Amniotic stem cell (primary cell): ENCODE measurements at places on chromosomes 6 and 20.

GRCh38 chr6:80468398-80468797 is 361.9 kb downstream of the BCKDHB start:
- DNase-seq, result no peak

- peak; percentile 36 for DNase-seq
Measured at GRCh38 chr6:53651764-53652401, 13.7 kb downstream of the KLHL31 start.

DNA sequence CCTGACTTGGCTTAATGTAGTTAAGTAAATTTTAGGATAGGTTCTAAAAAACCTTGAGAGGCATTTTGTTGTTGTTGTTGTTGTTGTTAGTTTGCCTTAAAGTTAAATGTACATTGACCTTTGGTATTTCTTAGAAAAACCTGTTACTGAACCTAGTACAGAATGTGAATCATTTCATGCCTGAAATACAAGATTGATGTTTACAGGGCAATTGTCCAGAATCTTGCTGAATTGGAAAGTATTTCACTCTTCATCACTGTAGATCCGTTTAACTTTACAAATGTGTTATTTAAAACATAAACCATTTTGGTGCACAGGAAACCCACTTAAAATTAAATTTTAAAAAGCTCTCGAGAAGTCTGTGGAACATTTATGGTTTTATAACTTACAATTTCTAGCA is 75.0 kb downstream of the CEP57L1 start:
- DNase-seq, result no peak

GRCh38 chr20:383889-384288 is 3.3 kb downstream of the TRIB3 start:
- no peak for DNase-seq

DNA sequence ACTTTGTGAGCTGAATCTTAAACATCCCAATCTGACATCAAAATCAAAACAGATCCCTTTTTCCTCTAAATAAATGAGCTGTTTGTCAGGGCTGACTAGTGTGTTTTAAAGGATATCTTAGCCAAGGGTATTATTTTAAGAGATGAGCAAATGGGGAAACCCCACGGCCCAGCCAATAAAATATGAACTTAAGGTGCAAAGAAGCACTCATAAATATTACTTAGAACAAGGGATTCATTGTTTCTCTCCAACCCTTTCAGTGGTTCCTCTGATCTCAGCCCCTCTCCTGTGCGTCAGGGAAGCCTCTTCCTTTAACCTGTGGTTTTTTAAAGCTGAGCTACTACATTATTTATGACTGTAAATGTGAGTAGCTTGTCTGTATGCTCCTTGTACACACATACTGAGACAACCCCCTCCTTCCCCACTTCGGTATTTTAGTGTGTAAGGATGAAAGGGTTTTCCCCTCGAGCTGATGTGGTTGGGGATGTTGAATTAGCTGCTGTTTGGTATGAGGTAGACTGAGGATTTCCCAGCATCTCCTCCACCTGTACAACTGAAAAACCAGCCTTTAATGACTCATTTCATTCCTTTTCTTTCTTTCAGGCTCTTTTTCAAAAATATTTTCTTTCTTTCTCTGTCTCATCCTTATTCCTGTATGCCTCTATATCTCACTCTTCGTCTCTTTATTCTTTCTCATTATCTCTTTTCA is 6.5 kb downstream of the BMP5 start:
- DNase-seq, result no peak

DNA sequence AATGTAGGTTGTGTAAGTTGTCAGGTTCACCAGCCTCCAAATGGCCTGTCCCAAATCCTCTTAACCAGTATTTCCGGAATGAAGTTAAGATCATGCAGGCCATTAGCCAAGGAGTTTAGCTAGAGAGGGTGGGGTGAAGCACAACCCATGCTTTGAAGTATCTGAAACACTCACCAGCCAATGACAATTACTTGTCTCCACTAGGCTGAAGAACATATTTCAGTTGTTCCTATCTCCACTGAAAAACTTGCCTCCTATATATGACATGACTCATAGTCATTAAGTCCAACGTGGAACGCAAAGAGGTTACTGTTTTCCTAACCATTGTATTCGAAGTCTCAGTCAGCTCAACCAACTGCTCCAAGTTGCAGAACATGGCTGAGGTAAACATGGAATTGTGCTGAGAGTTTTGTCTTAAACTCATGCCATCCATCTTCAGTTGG is 37.4 kb upstream of the TNFAIP3 start:
- DNase-seq, result no peak

GRCh38 chr6:5199702-5200101 is 61.0 kb downstream of the LYRM4 start:
- DNase-seq, result no peak

DNA sequence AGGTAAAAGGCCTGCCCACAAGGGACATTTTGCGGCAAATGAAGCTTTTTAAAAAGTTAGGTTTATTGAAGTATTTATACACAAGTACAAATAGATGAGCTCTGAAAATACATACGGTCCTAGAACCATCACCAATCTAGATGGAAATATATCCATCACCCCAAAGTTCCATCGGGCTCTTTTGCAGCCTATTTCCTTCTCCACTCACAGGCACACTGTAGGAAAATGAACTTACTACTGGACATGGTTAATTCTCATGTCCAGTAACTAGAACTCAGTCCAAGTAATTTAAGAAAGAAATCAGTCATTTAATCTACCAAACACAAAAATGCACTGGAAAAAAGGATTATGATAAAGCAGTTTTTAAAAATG is 6.2 kb downstream of the PCNA start:
- no peak for DNase-seq

DNA sequence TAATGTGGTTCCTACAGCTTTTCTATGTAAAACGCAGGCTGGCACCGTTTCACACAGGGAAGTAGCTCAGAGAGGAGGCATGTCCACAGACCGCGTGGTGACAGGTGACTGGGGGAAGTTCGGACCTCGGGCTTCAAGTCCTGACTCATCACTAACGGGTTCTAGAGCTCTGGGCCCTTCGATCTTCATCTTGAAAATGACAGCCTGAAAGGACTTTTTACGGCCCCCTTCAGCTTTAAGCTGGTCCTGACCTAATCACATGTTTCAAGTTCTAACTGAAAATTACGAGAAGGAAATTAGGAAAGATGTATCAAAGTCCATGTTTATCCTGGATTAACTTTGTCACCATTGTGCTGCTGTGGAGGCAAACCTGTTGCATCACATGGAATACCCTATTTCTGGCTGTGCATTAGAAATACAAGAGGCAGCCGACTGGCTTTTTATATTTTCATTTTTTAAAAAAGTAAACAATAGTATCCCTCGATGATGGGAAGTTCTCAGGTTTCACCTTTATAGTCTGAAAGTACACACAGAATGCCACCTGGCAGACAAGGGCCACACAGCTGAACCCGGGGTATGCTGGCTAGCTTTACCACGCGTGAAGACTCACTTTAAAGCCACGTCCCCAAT is 2.0 kb downstream of the MAN1A1 start:
- DNase-seq, result no peak

- DNase-seq, result no peak
Measured at GRCh38 chr6:160058603-160059215, 62.9 kb upstream of the SLC22A1 start.
